NCI-H146 (cell line): ENCODE measurements at places on chromosomes 6 and 20.
A peak's percentile ranks its signal among the peaks of the same experiment; 100 is the strongest.

- DNase-seq: no peak
Measured at GRCh38 chr6:33828764-33829731, 25.2 kb upstream of the MLN start.

GRCh38 chr6:143952947-143953701 is 54.9 kb downstream of the PLAGL1 start:
- DNase-seq: no peak

DNA sequence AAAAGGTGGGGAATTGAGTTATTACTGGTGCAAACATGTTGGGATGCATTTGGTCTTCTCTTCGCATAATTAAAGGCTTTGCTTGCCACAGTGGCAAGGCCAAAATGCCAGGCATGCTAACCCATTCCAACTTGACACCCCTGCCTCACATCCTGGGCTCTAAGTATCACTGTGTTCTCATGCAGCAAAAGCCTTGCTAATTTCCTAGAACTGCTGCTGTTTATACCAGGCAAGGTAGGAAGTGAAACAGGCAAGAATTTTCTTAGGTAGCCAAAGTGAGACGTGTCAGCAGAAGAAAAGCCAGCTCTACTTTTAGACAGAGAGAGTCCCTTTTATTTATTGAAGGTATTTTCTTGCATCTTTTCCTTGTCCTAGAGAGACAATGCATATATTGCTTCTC is 41.2 kb downstream of the LYRM2 start:
- no peak for DNase-seq

DNA sequence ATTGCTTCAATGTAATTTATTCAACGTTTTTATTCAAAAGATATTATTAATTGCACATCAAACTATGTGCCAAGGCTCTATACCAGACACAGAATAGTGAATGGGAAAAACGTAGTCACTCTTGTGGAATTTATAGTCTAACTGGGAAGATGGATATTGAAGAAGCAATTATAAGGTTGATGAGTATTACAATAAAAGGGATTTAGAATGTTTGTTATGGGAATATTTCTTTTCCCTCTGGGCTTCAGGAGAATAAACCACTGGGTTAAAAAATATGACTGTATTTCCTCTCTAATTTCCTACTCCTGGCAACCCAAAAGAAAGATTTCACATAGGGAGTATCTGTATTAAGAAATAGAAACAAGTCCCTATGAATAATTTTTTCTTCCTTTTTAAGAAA is 25.1 kb upstream of the UTRN start:
- DNase-seq: no peak

DNA sequence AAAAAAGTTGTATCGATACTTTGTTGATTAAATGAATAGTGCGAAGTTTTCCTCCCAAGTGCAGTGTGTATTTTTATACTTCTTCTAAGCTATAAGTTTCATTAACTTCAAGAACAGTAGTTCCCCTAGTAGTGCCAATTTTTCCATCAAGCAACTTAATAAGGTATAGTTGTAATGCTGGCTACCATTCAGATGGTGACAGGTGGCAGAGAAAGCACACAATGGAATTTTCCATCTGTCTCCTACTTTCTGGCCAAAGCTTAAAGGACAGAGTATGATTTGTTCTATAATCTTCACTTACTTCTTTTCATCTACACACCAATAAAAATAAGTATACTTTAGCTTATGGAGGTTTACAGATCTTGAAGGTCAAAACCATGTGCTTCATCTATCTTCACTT is 431.1 kb downstream of the NKAIN2 start:
- no peak for DNase-seq

GRCh38 chr6:132788658-132789395 is 9.6 kb downstream of the SLC18B1 start:
- DNase-seq: no peak

DNA sequence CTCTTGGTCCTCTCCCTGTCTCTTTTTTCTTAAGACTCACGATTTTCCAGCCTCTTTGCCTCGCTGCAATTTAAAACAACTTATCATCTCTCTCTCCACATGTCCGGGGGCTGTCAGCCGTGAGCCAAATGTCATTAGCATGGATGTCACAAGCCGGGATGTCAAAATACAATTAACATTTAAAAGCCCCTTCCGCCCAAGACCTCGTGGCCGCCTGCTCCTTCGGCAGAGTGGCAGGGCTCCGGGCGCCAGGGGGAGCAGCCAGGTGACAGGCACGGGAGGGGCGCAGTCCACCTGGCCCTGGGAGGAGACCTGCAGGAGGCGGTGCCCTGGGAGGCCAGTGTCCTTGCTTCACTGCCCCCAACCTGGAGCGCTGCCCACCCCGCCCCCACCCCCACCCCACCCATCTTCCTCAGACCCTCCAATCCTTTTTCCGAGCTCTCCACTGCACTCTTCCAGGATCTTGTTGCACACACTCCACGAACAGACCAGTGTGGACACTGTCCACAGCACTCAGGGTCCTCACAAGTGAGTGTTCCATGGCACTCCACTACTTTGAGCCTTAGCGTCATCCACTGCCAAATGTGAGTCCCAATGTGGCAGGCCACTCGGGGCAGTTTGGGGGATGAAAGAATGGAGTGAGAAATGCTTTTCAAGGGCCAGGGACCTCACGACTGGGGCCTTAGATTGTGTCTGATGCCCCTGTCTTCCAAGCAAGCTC is 5.6 kb upstream of the GRM4 start:
- peak; percentile 74 for DNase-seq

DNA sequence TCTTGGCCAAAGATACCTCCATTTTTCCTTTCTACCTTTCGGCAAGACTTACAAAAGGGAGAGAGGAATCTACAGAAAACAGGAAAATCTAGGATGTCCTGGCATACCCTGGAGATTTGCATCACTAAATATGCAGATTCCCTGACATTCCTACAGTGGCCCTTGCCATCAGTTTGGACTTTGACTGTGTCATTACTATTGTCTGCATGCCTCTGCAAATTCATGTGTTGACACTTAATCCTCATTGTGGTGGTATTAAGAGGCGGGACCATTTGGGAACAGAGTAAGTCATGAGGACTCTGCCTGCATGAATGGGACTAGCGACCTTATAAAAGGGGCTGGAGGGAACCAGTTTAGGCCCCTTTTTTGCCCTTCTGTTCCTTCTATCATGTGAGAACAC is 50.5 kb upstream of the DTNBP1 start:
- DNase-seq: no peak

DNA sequence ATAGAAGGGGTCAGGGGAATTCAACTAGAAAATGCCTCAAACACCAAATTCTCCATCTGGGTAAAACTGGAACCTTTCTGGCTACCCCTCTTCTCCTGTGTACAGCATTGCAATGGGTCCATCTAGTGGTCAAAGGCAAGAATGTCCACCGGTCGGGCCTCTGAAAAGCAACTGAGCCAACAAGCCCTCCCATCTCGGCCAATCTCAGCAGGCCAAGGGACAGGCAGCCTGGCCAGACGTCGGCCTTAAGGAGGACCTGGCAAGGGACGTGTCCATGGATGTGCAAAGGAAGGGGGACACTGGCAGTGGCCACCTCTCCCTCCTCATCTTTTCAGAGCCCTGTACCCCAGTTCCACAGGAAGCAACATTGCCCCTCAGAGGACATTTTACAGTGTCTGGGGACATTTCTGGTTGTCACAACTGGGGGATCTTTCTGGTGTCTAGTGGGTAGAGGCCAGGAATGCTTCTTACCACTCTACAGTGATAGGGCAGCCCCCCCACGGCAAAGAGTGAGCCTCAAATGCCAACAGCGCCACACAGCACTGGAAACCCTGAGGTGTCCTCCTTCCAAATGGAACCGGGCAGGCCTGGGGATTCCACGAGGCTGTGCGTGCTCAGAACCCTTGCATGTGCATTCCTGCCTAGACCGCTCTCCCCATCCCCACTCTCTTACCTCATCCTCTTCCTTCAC is 99.8 kb upstream of the FOXA2 start:
- peak; percentile 83 for DNase-seq

GRCh38 chr6:47917202-47917601 is 135.4 kb downstream of the OPN5 start:
- no peak for DNase-seq

- no peak for DNase-seq
Measured at GRCh38 chr20:56926501-56926900, 297.4 kb downstream of the TFAP2C start.

GRCh38 chr6:137766596-137767370 is 100.3 kb upstream of the TNFAIP3 start:
- no peak for DNase-seq

DNA sequence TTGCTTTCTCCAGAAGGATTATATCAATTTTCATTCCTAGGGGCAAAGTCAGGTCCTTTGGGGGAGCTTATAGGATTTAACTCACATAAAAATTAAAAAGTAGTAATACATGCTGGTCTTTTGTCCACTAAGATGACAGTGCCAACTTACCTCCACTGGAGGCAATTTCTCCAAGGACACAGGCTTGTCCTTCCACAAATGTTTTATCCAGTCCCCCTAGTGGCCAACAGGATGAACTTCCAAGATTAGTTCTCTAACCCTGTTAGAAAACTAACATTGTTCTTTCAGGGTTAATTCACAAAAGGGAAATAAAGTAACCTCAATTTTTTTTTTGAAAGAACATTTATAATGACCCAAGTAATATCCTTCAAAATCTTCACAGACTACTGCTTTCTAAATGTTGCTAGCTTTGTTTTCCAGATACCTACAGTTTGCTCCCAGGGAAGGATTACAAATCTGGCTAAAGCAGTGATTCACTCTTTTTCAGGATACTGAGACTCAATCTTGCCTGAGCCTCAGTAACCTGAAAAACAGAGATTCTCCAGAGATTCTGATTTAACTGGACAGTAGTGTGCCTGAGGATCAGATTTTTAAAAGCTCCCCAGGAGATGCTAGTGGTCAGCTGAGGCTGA is 31.7 kb upstream of the UBR2 start:
- peak; percentile 84 for DNase-seq

DNA sequence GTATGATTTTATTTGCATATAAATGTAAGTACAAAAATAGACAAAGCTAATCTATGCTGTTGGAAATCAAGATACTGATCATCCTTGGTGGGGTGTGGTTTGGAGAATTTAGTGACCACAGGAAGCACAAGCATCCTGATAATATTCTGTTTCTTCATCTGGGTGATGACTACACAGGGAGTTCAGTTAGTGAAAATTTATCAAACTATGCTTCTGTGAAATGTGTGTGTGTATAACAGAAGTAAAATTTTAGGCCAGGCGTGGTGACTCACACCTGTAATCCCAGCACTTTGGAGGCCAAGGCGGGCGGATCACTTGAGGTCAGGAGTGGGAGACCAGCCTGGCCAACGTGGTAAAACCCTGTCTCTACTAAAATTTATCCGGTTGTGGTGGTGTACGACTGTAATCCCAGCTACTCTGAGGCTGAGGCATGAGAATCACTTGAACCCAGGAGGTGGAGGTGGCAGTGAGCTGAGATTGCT is 20.6 kb downstream of the ENPP3 start:
- DNase-seq: no peak

- no peak for DNase-seq
Measured at GRCh38 chr20:61556111-61556510, 304.1 kb downstream of the CDH4 start.

- DNase-seq: no peak
Measured at GRCh38 chr6:25178336-25179035, 100.7 kb upstream of the CARMIL1 start.

- DNase-seq: peak; percentile 79
Measured at GRCh38 chr6:168292826-168293225, 26.8 kb downstream of the DACT2 start.

DNA sequence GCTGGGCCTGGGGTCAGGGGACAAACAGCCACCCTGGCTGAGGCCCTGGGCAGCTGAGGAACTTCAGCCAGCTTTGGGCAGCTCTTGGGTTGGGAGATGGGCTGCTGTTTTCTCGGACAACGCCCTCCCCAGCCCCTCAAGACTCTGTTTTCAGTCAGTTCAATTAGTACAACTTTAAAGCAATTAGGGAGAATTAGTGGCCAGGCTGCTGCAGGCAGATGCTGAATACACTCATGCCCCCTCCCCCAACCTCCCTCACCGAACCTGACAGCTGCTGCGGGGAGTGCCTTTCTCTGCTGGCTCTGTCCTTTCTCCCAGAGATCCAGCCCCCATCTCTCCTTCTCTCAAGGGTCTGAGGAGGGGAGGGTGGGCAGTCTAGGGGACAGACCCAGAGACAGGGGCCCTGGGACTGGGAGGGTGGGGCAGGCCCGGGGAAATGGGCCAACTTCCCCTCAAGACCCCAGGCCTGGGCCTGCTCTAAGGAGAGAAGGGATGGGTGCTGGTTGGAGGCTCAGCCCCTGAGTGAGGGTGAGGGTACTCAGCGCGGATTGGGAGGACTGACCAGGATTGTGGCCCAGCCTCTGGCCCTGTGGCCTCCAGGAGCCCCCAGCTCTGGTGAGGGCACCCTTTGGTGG is 17.8 kb upstream of the MYT1 start:
- DNase-seq: peak; percentile 65
